ENCODE measurements at places on chromosomes 5 and 9. TPM values are rescaled to one million over a fixed set of nuclear protein-coding genes. Genes with fewer than 3 reads are reported as not detected.

GRCh38 chr5:177565046-177565445 lies 10.7 kb upstream of the FAM193B start:
- DNase-seq = no peak

DNA sequence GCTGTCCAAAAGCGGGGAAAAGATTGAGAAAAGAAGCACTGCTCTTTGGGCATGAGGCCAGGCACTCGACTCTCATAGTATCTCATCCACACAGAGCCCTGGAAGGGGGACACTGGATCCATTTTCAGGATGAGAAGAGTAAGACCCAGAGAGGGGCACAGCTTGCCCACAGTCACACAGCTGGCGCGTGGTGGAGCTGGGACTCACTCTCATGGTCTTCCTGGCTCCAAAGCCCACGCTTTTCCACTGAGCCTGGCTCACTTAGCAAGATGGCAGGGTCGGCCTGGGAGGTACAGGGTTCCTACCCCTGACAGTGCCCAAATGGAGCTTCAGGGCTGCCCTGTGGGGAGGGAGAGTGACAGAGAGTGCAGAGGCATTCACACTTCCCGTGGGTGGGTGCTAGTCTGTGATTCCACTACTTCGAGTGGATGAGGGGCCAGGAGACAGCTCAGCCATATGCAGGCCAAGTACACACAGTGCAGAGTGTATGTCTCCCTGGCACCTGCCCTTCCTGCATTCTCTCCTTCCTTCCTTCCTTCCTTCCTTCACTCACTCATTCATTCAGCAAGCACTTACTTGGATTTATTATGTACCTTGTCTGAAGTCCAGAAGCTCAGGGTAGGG lies 18.3 kb upstream of the IGFBPL1 start:
- no peak for DNase-seq

- peak; percentile 84 for DNase-seq
These were observed at the start of gene MPDZ for GRCh38 chr9:13279284-13280141. Gene MPDZ (minus strand): TSS chr9:13279692. CDS start chr9:13250315, 29,377 bp downstream.

GRCh38 chr5:83662558-83662957 lies 58.1 kb downstream of the HAPLN1 start:
- no peak for DNase-seq

GRCh38 chr5:16871746-16872339 lies 64.2 kb downstream of the MYO10 start:
- DNase-seq = no peak

- no peak for DNase-seq
These were observed 51.3 kb upstream of the GADD45G start for GRCh38 chr9:89553451-89554010.

The PTAR1 gene
- 53.5 TPM for total RNA-seq

The CHMP5 gene
- total RNA-seq = 67.4 TPM

The ORM2 gene
- total RNA-seq = 29.9 TPM

The ZNF454 gene
- 3.4 TPM for total RNA-seq

The C9orf152 gene
- total RNA-seq = 19.5 TPM

The FANCG gene
- total RNA-seq = 18.7 TPM

The FBP1 gene
- 210 TPM for total RNA-seq

All from left lung (tissue), 14 donors.